Stimulated activated CD4-positive, alpha-beta T cell treated with anti-CD3 and anti-CD28 coated beads, Interleukin-12 subunit alpha, Interleukin-12 subunit beta, amount 100 ng/mL, for 48 hours (primary cell): ENCODE measurements at places on chromosomes 7 and 10.

DNA sequence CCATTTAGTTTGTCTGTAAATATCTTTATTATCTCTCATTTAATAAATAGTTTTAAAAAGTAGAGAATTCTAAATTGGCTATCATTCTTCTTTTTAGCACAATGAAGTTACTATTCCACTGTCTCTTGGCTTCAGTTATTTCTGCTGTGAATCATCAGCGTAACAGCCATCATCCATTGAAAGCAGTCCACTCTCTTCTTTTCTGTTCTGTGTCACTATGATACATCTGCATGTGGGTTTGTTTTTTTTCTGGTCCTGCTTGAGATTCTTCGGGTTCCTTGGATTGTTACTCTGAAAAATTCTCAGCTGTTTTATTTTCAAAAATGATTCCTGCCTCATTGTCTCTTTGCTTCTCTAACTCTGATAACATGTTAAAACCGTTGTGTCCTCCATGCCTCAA is 52.5 kb downstream of the CSGALNACT2 start:
- DNase-seq, result no peak

GRCh38 chr10:70962686-70963085 is 74.3 kb upstream of the PCBD1 start:
- DNase-seq, result no peak

DNA sequence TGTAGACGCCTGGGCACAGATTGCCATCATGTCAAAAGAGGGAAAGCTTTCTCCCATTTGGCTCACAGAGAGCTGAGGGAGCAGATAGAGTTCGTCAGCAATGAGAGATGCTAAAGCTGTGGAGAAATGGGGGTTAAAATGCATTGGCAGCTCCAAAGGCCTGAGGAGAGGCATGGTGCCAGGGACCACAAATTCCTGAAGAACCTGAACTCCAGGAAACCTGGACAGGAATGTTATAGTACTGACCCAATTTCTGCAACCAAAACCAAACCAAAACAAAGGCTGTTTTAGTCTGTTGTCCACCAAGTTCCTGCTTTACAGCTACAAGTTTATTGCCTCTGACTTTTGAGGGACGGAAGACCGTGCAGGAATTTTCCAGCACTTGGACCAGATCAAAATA is 575.7 kb downstream of the REEP3 start:
- no peak for DNase-seq

- DNase-seq, result no peak
Observed at GRCh38 chr7:48718731-48719378, 205.5 kb upstream of the CDC14C start.
